ENCODE measurements at places on chromosomes 1 and 21. TPM values are rescaled to one million over a fixed set of nuclear protein-coding genes. Genes with fewer than 3 reads are reported as not detected.

DNA sequence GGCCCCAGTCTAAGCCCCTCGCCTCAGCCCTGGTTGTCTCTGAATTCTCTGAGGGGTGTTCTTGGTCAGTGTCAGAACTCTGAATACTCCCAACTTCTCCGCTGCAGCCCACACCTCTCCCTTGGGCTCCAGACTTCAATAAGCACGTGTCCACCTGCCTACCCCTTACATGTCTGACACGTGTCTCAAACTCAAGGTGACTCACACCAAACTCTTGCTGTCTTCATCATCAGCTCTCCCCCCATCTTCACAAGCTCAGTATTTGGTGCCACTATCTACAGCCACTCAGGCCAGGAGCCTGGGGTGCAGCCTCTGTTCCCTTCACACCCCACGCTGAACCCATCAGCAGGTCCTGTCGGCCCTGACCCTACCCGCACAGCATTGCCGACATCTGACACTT, 18.8 kb upstream of the UBXN10 start:
- no peaks in the 10 kb centered on the region for H3K4me1 ChIP-seq
- H3K27me3 ChIP-seq, result no peaks in the 10 kb centered on the region
- no peak overlapping the region for H3K4me3 ChIP-seq
- no peak for DNase-seq

- no peak overlapping the region for H3K27ac ChIP-seq
- DNase-seq, result no peak
- no peaks in the 10 kb centered on the region for H3K27me3 ChIP-seq
Observed at GRCh38 chr21:42964546-42965210, 9.7 kb upstream of the PKNOX1 start.

DNA sequence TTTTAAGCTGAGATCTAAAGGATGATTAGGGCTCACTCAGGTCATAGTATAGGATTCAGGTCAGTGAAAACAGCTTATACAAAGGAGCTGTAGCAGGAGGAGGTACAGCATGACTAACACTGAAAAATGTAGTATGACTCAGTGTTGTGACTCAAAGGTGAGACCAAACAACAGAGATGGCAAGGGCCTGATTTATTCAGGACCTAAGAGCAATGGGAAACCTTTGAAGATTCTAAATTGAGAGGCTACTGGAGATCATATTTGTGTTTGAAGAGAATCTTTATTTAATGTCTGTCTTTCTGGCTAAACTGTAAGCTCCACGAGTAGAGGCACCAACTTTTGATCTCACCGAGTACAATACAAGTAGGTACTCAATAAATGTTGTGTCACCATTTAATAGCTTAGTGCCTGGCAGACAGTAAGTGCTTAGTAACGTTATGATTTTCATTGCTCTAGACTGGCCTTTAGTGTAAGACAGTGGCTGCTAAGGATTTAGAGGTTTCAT, 43.5 kb downstream of the PRKAA2 start:
- H3K4me3 ChIP-seq, result no peak overlapping the region
- H3K36me3 ChIP-seq, result no peaks in the 10 kb centered on the region
- no peak overlapping the region for H3K27ac ChIP-seq
- H3K4me1 ChIP-seq, result peaks cover 2% of the 10 kb centered on the region

GRCh38 chr1:2085080-2085479, 34.9 kb downstream of the PRKCZ start:
- H3K36me3 ChIP-seq, result no peaks in the 10 kb centered on the region
- peaks cover 5% of the 10 kb centered on the region for H3K4me1 ChIP-seq
- no peak for DNase-seq

DNA sequence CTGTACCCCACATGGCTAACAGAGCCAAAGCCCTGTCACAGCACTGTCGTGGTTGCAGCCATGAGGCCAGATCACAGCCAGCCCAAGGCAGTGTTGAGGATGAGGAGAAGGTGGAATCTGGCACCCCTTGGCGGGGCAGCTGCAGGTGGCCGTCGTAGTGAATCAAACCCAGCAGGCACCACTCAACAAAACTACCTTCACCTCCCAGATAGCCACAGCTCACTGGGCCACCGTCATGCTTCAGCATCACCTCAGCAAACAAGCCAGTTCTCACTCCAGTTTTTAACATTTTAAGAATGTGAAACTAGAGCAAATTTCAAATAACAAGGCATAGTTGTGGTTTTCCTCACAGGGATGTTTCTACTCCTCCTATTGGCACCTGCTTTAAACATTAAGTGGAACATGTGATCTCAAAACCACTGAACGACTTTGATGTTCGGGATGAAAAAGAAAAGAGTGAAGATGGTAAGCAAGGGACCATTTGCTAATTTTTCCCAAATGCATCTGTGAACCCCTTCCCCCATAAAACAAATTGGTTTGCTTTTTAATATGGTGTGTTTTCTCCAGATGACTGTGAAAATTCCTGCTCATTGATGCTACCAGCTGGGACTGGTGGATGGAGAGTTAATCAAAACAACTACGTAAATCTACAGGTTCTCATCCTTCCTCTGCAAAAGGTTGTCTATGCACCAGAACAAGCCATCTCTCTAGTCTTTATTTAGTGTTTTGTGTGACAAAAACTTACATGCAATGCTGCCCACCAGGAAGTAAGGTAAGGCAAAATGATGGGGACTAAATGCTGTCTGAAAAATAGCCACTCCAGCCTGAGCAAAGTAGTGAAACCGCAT, 45.5 kb downstream of the TOR1AIP2 start:
- no peaks in the 10 kb centered on the region for H3K27me3 ChIP-seq
- no peak overlapping the region for H3K27ac ChIP-seq
- H3K4me1 ChIP-seq, result no peaks in the 10 kb centered on the region
- no peak for DNase-seq
- H3K36me3 ChIP-seq, result no peaks in the 10 kb centered on the region

GRCh38 chr1:54275349-54275748, 75.4 kb downstream of the MRPL37 start:
- H3K27ac ChIP-seq, result no peak overlapping the region
- H3K4me1 ChIP-seq, result peaks cover 28% of the 10 kb centered on the region
- DNase-seq, result no peak
- H3K4me3 ChIP-seq, result no peak overlapping the region
- peaks cover 6% of the 10 kb centered on the region for H3K36me3 ChIP-seq
- H3K27me3 ChIP-seq, result no peaks in the 10 kb centered on the region

CD1C gene
- 0.35 TPM for total RNA-seq

DNA sequence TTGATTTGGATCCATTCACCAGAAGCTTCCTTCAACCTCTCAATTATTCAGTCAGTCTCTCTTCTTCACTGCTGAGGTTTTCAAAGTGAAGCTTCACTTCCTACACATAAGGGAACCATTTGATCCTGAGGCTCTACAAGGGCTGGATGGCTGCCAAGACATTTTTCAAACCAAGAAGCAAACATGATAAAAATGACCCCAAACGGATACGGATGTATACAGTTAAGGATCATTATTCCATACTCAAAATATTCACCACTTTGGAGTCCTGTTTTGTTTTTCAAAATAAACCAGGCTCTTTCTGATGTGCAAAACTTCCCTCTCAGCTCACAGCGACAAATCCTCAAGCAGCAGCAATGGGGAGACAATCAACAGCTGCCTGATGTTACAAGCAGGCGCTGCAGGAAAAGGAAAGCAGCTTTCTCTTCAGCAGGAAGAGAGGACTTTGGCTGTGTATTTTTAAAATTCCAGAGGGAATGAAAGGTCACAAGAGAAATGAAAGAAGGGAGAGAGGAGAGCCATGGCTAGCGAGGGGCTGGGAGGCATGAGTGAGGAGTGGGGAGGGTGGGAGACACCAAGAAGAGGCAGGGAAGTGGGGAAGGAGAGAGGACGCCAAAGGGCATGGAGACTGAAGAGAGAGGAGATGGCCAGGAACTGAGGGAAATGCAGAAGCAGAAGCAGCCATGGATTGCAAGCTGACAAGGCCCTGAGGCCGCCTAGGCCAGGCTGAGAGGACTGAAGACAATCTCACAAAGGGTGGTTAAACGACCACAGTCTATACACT, 145.4 kb downstream of the SLC45A1 start:
- no peaks in the 10 kb centered on the region for H3K27me3 ChIP-seq
- no peak for DNase-seq
- H3K4me3 ChIP-seq, result no peak overlapping the region
- peaks cover 37% of the 10 kb centered on the region for H3K4me1 ChIP-seq
- no peak overlapping the region for H3K27ac ChIP-seq

DNA sequence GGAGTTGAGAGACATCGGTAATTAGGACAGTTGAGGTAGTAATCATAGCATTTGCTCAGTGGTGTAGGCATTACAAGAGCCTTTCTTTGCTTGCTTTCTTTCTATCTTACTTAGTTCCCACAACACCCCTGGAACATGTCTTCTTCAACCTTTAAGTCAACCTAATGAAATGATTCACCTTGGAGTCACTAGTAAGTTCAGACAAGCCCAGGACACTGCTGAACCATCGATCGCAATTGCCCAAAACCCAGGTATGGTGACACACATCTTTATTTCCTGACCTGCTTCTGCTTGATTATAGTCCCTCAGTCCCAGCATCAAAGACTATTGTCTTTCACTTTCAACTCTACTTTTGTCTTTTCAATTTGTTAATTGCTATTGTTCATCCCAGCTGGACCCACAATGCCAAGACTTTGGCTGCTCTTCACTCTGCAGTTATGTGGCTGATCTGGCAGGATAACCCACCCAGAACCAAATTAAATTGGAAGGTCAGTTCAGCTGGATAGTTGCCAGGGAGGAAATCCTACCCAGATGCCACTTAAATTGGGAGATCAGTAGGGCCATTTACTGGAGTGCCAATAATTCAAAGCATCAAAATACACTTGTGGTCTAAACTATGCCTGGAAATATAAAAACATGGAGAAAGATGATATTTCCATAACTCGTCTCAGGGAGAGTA, 272.9 kb downstream of the RWDD3 start:
- DNase-seq, result no peak
- H3K4me3 ChIP-seq, result no peak overlapping the region

DNA sequence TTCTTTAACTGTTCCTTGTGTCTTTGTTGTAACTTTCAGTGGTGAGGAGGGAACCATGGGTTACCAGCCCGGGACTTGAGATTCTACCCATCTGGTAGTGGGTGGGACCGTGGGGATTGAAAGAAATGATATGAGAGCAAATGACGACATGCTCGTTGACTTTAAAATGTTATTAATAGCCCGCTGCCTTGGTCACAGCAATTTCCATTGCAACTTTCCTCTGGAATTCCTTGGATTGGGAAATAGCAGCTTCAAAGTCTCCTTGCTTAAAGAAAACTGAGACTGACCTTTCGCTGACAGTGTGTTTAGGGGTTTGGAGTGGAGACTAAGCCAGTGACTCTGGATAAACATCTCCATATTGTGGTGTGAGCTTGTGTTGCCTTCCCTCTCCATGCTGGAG, 44.2 kb upstream of the MARK1 start:
- H3K27ac ChIP-seq, result no peak overlapping the region
- no peak for DNase-seq
- no peaks in the 10 kb centered on the region for H3K4me1 ChIP-seq

DNA sequence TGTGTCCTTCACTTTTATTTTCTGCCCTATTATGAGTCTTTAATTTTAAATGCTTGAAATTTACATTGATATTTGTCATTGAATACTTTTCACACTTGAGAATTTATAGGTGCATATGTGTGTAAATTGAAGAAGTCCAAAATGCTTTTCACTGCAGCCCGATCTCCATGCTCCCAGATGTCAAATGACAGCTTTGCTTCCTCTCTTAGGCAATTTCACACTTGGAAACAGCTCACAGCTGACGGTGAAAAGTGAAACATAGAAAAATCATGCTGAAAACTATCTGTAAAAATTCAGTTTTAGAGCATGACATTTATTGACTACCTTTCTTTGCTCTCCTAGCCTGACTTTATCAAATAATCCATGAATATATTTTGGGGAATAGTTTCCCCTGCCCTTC, 196.0 kb downstream of the RPS6KC1 start:
- H3K27me3 ChIP-seq, result no peaks in the 10 kb centered on the region
- H3K27ac ChIP-seq, result no peak overlapping the region
- DNase-seq, result no peak
- no peak overlapping the region for H3K4me3 ChIP-seq
- peaks cover 5% of the 10 kb centered on the region for H3K4me1 ChIP-seq

CHAF1B gene
- 22.0 TPM for total RNA-seq

MATN1 gene
- 0.28 TPM for total RNA-seq

CTTNBP2NL gene
- total RNA-seq, result 35.1 TPM

- no peak overlapping the region for H3K4me3 ChIP-seq
- no peaks in the 10 kb centered on the region for H3K36me3 ChIP-seq
- no peak overlapping the region for H3K27ac ChIP-seq
- H3K4me1 ChIP-seq, result peaks cover 4% of the 10 kb centered on the region
Observed at GRCh38 chr1:228850141-228851100, 115.1 kb downstream of the RHOU start.

GRCh38 chr1:68979891-68980290, 483.0 kb upstream of the DEPDC1 start:
- DNase-seq, result no peak
- no peaks in the 10 kb centered on the region for H3K36me3 ChIP-seq
- H3K4me1 ChIP-seq, result peaks cover 8% of the 10 kb centered on the region
- H3K27me3 ChIP-seq, result no peaks in the 10 kb centered on the region
- H3K27ac ChIP-seq, result no peak overlapping the region
- no peak overlapping the region for H3K4me3 ChIP-seq

GRCh38 chr1:41500781-41501518, 16.5 kb upstream of the EDN2 start:
- DNase-seq, result no peak
- peaks cover 9% of the 10 kb centered on the region for H3K27me3 ChIP-seq
- H3K27ac ChIP-seq, result no peak overlapping the region
- H3K4me3 ChIP-seq, result no peak overlapping the region
- H3K36me3 ChIP-seq, result no peaks in the 10 kb centered on the region
- H3K4me1 ChIP-seq, result peaks cover 11% of the 10 kb centered on the region

DNA sequence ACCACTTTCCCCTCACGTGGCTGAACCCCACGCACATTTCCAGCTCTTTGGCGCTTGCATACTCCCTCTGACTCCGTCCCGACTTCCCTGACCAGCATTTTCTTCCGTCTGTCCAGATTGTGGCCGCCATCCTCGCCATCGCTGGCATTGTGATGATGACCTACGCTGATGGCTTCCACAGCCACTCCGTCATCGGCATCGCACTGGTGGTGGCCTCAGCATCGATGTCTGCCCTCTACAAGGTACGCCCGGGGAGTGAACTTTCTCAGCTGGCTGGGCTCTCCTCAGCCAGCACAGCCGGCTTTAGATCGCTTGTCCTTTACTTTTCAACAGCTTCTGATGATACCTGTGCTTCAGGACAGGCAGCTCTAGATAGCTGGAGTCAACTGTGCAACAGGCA, 56.8 kb upstream of the COA6 start:
- no peaks in the 10 kb centered on the region for H3K27me3 ChIP-seq
- DNase-seq, result no peak
- no peak overlapping the region for H3K27ac ChIP-seq
- 0 out of 2 replicates have a peak, but pooled peaks cover 2% of the 10 kb centered on the region for H3K4me1 ChIP-seq

DNA sequence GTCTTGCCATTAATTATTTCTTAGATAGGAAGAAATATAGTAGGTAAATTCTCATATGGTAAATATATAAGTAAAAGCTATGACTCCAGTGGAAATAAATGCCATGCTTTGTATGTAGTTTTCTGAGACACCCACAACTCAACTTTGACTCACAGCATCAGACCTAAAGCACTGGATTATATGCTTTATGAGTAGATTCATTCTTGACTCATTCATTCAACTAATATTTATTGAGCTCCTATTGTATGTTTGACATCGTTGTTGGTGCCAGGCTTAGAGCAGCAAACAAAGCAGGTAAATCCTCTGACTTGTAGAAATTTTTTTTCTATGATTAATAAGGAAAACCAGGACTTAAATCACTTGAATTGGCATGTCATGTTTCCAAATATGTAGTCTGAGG, 211.4 kb downstream of the PTPRC start:
- H3K27me3 ChIP-seq, result no peaks in the 10 kb centered on the region
- no peaks in the 10 kb centered on the region for H3K4me1 ChIP-seq
- no peak overlapping the region for H3K27ac ChIP-seq
- no peaks in the 10 kb centered on the region for H3K36me3 ChIP-seq
- DNase-seq, result no peak

CC2D1B gene
- total RNA-seq, result 13.1 TPM

GRCh38 chr1:67759692-67760029, 73.6 kb downstream of the GNG12 start:
- no peaks in the 10 kb centered on the region for H3K4me1 ChIP-seq
- DNase-seq, result no peak
- no peak overlapping the region for H3K4me3 ChIP-seq
- no peaks in the 10 kb centered on the region for H3K27me3 ChIP-seq

PCP4L1 gene
- total RNA-seq, result 1.0 TPM

Measured in H1 (cell line).